ENCODE measurements at places on chromosomes 13 and 19.
A peak's percentile ranks its signal among the peaks of the same experiment; 100 is the strongest.

DNA sequence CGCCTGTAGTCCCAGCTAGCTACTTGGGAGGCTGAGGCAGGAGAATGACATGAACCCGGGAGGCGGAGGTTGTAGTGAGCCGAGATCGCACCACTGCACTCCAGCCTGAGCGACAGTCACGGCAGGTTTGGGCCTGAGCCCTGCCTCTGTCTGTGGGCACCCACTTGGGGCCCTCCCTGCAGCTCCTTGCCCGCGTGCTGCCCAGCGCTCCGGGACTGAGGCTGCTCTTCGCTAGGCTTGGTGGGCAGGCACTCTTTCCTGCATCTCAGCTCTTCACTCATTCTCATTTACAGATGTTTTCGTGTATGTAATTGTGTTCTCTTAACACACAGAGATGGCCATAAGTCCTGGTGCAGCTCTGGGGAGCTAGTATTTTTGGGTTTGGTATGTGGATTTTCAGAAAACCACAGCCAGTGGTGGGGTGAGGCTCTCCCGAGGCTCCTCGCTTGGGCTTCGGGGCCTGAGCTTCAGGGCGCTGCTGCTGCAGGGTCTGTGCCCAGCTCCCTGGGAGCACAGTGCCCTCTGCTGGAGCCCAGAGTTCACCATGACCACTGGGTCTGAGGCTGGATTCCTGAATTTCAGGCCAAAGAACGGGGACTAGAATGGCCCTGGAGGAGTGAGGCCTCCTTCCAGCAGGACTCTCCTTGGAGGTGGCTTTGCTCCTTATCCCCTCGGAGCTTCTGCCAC, 15.2 kb downstream of the UPF1 start:
- peak; percentile 8 for DNase-seq

GRCh38 chr19:39031368-39032062, 834 bp downstream of the FBXO27 start:
- peak; percentile 94 for DNase-seq

DNA sequence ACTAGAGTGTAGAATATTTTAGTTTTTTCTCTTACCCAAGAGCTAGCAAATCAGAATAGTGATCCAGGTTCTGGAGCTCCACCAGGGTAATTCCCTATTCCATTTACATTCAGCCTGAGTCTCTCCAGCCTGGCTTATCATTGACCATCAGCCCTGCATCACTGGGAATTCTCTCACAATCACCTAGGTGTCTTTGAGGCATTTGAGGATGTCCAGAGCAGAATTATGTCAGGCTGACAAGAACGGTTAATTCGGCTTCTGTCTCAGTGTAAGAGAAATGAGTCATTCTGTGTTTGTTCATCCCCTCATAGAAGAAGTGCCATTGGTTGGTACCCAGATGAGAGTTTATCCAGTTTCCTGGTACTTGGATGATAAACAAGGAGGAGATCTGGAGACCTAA, 180.5 kb downstream of the ZNF737 start:
- no peak for DNase-seq

DNA sequence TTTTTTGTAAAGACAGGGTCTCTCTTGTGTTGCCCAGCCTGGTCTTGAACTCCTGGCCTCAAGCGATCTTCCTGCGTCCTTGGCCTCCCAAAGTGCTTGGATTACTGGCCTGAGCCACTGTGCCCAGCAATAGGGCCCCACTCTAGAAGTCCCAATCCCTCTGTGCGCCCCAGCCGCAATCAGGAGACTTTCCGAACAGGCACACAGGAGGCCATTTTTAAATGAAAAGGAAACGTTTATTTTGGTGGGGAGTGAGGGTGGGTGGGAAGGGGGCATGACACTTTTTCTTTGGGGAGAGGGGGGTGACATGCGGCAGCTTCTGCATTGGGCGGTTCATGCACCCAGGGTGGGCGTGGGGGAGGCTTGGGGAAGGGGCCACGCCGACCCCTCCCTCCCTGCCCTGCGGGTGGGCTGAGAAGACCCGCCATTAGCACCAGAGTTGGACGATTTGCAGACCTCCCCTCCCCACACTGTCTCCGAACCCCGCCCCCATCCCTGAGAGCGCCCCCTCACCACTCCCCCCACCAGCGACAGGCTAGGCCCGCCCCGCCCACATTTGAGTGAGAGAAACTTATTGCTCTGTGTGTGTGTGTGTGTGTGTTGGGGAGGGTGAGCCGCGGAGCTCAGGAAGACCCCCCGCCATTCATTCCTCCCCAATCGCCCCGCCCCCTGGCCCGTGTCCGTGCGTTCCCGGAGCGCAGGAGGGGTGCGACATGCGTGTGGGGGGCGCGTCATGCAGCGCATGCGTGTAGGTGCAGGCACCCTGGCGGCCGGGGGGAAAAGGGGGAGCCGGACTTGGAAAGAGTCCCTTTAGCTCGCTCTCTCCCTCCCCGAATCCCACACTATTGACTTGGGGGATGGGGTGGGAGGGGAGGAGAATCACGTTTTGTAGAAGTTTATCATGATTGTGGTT, 17.2 kb downstream of the KCNC3 start:
- DNase-seq: peak; percentile 67

DNA sequence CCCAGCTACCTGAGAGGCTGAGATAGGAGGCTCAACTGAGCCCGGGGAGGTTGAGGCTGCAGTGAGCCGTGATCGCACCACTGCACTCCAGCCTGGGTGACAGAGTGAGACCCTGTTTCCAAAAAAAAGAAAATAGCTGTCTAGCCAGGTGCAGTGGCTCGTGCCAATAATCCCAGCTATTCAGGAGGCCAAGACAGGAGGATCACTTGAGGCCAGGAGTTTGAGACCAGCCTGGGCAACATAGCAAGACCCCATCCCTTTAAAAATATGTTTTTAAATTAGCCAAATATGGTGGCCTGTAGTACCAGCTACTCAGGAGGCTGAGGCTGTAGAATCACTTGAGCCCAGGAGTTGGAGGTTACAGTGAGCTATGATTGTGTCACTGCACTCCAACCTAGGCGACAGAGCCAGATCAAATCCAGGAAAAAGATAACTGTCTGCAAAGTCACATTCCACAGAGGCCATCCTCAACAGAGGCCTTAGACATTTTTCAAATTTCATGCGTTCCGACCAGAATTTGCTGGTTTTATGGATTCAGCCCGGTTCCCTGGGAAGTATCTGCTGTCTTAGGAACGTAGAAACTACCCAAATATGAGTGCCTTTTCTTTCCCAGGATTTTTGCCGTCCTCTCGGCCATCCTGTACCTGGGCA, 58.7 kb upstream of the USE1 start:
- DNase-seq: no peak
